ENCODE measurements at places on chromosomes 2 and 18.

DNA sequence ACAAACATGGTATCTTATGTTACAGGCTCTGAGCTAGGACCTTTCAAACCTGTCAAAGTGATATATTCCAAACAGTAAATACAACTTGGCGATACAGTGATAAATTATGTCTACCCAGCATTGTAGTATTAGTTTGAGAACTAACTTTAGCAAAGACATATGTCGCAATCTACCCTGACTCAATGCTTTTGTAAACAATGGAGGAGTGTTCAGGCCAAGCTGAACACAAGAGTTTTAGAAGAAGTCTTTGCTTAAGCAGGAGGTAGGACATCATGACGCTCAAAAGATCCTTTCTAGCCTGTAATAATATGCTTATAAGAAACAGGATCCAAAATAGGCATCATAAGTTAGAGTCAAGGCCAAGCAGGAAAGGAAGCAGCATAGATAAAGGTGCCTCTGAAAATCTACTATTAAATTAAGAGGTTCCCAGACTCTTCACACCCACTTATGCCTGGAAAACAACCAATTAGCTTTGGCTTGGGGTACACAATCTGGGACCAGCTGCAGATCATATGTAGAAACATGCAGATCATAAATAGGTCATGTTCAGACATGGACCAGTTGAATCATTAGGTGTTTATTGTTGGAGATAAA is 132.5 kb downstream of the CSRNP3 start:
- DNase-seq, result no peak

- no peak for DNase-seq
Observed at GRCh38 chr2:7353571-7353970, 436.4 kb downstream of the RNF144A start.

- DNase-seq, result no peak
Observed at GRCh38 chr18:79476031-79476917, 80.5 kb downstream of the NFATC1 start.

- no peak for DNase-seq
Observed at GRCh38 chr2:187445051-187445450, 3.0 kb downstream of the CALCRL start.

DNA sequence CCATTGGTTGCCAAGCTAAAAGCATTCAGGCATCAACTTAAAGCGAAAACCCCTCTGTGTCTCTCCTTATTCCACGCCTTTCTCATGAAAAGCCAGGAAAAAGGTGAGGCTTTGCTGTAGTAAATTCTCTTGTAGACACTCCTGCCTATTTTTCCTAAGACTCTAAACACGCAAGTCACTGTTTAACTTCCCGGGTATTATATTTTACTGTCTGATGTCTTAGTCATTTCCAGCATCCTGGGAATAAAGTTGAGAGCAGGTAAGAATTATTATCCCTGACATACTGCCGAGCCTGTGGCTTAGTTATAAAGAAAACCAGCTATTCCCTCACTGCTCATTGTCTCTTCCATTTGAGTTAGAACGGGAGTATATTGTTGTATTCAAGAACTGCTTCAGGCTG is 112.4 kb upstream of the GATA6 start:
- DNase-seq, result no peak

DNA sequence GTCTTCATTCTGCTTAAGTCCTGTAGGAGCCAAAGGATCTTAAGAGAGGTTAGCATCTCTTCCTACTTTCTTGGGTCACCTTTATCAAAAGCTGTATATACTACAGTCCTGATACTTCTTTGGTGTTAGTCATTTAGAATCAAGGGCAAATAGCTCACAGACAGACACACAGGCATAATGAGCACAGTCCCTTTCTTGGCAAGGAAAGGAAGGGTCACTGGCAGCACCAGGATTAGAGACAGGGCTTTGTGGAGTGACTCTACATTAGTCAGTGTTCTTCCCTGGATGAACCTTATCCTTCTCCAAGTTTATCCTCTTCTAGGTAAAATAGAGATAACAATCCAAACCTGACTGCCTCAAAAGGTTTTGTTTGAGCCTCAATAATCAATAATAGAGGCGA is 40.0 kb upstream of the NCKAP5 start:
- no peak for DNase-seq

DNA sequence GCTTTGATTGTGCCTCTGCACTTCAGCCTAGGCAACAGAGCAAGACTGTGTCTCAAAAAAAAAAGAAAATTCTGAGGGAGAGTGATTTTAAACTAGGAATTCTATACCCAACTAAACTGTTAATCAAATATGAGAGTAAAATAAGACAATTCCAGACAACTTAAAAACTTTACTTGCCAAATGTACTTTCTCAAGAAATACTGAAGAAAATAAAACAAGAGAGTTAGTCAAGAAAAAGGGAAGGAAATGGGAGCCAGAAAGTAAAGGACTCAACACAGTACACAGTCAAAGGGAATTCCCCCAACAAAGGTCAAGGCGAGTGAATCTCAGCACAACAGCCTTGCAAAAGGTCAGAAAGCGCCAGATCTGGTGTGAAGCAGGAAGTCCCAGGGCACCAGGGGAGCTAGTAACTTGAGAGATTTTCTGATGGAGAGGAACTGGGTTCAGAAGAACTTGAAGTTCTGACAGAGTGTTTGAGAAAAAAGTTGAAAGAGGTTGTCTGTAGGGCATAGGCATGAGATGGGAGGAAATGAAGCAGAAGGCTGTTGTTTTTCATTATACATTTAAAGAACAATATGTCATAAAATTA is 22.6 kb upstream of the TBC1D8 start:
- DNase-seq, result no peak

DNA sequence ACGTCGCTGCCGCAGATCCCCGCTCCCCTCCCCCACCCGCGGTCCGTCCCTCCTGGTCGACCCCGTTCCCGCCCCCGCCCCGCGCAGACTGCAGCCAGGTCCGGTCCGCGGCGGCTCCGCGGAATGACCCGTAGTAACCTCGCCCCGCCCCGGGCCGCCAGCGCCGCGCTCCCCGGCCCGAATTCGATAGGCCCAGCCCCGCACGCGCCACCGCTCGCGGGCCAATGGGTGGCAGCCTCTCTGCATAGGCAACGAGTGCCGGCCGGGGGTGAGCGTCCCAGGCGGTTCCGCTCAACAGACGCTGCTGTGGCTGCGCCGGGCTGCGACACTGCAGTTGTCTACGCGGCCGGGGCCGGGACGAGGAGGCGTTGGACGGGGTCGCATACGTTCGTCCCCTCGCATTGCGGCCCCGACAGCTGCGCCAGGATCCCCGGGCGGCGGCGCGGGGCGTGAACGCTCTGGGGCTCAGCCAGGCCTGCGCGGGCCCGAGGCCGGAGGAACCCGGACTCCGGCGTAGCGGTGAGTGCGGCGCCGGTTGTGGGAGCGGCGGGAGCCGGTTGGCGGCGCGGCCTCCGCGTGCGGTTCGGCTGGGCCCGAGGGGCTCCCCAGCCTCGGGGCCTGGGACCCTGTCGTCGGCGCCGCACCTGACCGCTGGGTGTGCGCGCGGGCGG is at the start of gene ACSL3:
Gene ACSL3 (plus strand): TSS at position 297 of the 671 bp plus-strand sequence. CDS start 47,737 bp downstream, outside the sequence.
- DNase-seq, result peak; percentile 68

GRCh38 chr18:57088883-57089282 is 58.0 kb upstream of the BOD1L2 start:
- DNase-seq, result no peak

DNA sequence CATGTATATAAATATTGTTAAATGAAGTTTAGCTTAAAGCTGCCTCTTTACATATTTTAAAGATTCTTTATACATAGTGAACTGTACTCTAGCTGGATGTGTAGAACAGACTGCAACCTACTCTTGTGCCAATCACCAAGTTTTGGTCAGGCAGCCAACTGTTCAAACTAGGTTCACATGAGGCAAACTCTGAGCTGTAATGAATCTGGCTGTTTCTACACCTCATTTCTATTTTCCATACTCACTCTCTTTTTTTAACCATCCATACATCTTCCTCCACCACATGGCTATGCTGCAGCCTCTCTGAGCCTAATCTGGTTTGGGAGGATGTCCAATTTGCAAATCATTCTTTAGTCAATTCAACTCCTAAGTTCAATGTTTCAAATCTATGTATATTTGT is 974.8 kb downstream of the CNTNAP5 start:
- DNase-seq, result no peak
